ENCODE measurements at places on chromosomes 2 and 18. TPM values are rescaled to one million over a fixed set of nuclear protein-coding genes. Genes with fewer than 3 reads are reported as not detected.

The MAP2 gene
- total RNA-seq: 24.5 TPM

The TUBB8B gene
- total RNA-seq: not detected

The CXCR2 gene
- total RNA-seq: not detected

The LYG1 gene
- 0.57 TPM for total RNA-seq

The RNF103 gene
- total RNA-seq: 36.6 TPM
